ENCODE measurements at places on chromosomes 12 and 14. TPM values are rescaled to one million over a fixed set of nuclear protein-coding genes. Genes with fewer than 3 reads are reported as not detected.

DNA sequence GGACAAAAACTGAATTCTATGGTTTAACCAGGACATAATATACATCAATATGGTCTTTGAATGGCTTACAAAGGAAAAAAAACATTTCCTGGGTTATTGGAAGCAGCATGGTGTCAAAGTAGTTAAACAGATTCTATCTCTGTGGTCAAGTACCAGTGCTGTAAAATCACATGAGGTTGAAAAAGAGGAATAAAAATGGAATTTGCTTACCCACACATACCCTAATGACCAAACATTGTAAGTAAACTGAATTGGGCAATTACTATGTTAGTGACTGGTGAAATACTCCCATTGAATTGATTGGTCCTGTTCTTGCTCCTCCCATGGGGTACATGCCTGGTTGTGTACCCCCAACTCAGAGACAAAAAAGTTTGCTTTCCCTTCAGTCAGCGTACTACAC lies 19.6 kb downstream of the IFNG start:
- DNase-seq = no peak

The HOXC12 gene
- 0.03 TPM for polyA plus RNA-seq

The PRPH gene
- 7.4 TPM for polyA plus RNA-seq

The MGP gene
- polyA plus RNA-seq = 52.5 TPM

GRCh38 chr14:96564389-96564788 lies 62.2 kb downstream of the PAPOLA start:
- DNase-seq = no peak

The KRT71 gene
- polyA plus RNA-seq = not detected

DNA sequence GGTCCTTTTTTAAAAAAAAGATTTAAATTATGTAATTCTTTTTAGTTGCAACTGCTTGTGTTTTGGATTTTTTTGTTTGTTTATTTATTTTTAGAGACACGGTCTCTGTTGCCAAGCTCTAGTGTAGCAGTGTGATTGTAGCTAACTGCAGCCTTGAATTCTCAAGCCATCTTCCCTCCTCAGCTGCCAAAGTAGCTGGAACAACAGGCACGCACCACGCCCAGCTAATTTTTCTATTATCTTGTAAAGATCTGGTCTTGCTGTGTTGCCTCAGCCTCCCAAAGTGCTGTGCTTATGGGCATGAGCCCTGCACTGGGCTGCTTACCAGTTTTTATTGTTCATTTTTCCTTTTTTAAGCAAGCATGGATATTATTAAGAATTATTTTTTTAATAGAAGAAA lies 10.6 kb upstream of the ART4 start:
- DNase-seq = no peak

GRCh38 chr12:107553211-107553765 lies 132.3 kb upstream of the PWP1 start:
- DNase-seq = no peak

GRCh38 chr12:48183091-48183875 lies at the start of gene CCDC184:
CCDC184 (plus strand) TSS chr12:48183644; CDS start chr12:48184123, 479 bp downstream.
- DNase-seq = no peak

DNA sequence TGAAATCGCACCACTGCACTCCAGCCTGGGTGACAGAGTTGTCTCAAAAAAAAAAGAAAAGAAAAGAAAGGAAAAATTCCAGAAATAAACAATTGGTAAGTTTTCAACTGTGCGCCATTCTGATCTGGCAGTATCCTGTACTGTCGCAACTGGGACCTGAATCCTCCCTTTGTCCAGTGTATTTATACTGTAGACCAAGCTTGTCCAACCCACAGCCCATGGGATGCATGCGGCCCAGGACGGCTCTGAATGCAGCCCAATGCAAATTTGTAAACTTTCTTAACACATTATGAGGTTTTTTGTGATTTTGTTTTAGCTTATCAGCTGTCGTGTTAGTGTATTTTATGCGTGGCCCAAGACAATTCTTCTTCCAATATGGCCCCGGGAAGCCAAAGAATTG lies 84.7 kb downstream of the TMCC3 start:
- no peak for DNase-seq

- no peak for DNase-seq
Observed at GRCh38 chr14:89324501-89325298, 92.3 kb downstream of the FOXN3 start.

- no peak for DNase-seq
Observed at GRCh38 chr12:107126796-107127481, 33.6 kb upstream of the CRY1 start.

- DNase-seq = no peak
Observed at GRCh38 chr12:80419644-80420043, 24.4 kb upstream of the PTPRQ start.

DNA sequence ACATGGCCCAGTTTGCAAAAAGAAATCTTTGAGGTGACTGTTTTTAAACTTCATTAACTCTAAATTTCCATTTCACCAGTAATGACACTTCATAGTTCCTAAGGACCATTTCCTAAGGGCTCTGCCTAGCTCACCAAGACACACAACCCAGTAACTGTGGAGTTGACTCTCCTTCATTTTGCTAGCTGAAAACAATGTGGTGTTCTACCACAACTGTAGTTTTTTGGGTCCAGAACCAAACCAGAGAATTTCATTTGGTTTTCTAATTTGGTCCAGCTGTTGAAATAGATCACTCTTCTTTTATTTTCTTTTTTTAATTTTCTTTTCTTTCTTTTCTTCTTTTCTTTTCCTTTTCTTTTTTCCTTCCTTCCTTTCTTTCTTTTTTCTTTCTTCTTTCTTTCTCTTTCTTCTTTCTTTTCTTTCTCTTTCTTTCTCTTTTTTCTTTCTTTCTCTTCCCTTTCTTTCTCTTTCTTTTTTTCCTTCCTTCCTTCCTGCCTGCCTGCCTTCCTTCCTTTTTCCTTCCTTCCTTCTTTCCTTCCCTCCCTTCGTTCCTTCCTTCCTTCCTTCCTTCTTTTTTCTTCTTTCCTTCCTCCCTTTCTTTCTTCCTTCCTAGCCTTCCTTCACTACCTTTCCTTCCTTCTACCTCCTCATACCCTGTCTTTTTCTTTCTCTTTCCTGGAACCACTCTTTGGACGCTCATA lies 18.5 kb upstream of the LUM start:
- DNase-seq = no peak

- no peak for DNase-seq
Observed at GRCh38 chr12:49790741-49791555, 37.3 kb downstream of the NCKAP5L start.

The SERPINA10 gene
- polyA plus RNA-seq = 0.21 TPM

GRCh38 chr12:131445184-131445774 lies 265.6 kb upstream of the SFSWAP start:
- no peak for DNase-seq

The DHH gene
- polyA plus RNA-seq = 1.0 TPM

DNA sequence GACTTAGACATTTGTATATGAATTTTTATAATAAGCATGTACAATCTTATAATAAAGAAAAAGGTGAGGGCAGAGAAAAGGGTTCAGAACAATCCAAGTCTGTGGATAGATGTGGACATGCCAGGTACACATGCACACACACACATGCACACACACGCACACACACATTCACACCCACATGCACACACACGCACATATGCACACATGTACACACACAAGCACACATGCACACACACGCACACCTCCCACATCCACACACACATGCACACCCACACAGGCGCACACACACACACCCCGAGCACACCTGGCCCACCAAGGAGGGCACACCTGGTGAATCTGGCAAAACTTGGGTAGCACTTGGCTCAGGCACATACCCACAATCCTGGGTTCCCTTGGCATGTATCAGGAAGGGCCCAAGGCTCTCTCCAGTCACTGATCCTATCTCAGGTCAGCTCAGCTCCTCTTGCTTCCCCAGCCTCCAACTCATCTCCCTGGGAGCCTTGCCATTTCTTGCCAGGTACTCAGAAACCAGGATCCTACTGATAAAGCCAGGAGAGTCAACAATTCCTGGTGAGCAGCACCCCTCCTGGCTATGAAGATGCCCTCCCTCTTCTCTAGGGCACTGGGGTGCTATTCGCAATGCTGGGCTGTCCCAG lies 18.6 kb upstream of the TMEM106C start:
- no peak for DNase-seq

The CCDC60 gene
- 0.15 TPM for polyA plus RNA-seq

The CATSPERB gene
- 0.87 TPM for polyA plus RNA-seq

DNA sequence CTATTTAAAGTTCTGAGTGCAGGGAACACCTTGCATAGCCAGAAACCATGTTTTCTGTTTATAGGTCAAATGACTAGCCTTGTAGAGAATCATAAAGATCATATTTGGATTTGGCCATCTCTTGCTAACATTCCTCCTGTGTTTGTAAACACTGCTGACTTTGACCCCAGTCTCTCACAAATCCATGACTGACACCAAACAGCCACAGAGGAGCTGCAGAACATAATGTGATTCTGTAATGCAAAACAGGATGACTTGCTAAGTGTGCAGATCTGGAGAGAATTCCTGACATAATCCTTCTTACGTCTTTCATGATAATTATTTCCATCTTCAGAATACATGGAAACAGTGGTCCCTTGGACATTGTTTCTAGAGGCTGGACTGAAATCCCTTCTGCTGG lies 211.8 kb downstream of the BMP4 start:
- DNase-seq = no peak

DNA sequence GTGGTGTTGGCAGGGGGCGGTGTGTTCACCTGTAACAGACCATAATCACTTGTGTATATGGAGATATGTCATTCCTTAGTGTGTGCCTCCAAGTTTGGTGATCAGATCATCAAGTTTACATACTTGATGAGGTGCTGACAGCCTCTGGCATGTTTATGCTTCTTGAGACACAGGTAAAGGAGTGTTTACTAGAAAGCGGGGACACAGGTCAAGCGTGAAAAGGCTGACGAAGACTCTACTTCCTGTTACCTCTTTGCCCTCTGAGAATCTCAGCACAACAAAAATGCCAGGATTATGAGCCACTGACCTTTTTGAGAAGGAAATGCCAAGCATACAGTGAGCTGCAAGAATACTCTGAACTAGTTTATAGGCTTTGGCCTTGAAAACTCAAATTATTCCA lies 29.6 kb downstream of the PRDM4 start:
- DNase-seq = no peak

GRCh38 chr14:92553438-92553837 lies 39.9 kb downstream of the RIN3 start:
- no peak for DNase-seq

- DNase-seq = no peak
Observed at GRCh38 chr14:52514046-52514811, 38.1 kb downstream of the TXNDC16 start.

DNA sequence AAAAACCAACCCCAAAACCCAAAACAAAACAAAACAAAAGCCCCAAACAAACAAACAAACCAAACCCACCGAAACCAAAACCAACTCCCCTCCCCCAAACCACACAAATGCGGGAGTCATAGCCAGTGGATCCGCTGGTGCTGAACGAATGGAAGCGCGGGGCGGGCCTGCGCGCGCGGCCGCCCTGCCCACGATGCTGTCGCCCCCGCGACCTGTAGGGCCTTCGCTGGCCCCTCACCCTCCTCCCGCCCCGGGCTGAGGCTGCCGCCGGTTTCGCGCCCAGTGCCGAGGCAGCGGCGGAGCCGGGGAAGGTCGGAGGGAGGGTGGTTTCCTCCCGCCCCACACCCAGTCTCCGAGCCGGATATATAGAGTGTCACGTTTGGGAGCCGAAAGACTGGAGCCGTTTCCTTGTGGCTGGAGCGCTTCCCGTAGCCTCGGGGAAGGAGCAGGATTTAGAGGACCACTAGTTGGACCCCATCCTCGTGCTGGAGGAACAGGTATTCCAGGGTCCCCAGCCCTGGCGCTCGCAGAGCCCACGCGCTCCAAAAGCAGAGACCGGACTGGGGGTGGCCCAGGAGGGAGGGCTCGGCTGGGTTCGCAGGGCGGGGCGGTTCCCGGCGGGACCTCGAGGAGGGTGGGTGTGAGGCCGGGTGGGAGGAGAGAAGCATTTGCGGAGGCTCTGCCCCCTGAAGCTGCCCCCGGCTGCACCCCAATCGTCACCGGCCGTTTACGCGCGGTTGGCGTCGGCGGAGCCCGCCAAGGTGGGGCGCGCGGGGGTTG lies at the start of gene FAR2:
FAR2 (plus strand) TSS at position 368 of the 780 bp plus-strand sequence. CDS start 121,172 bp downstream, outside the sequence.
- DNase-seq = no peak

The SMOC1 gene
- polyA plus RNA-seq = 2.7 TPM

The BCL2L2 gene
- polyA plus RNA-seq = 40.1 TPM

- DNase-seq = no peak
Observed at GRCh38 chr12:50331745-50332144, 48.4 kb upstream of the LIMA1 start.

DNA sequence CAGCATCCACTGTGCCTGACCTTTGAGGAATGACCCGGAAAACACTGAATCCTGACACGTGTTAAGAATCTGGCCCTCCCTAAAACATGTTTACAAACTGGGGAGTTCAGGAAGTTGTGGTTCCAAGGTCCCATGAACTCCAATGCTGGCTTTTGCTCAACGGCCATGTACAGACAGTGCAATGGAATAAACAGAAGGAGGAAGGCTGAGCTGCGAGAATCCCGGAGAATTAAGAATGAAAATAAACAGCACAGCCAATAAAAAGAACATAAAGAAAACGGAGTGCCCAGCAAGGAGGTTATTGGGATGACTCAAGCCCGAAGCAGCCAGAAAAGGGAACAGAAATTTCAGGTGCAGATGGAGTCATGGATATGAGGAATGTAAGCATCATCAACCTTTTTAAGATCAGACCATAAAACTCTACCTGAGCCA lies 32.3 kb downstream of the BCL11B start:
- DNase-seq = no peak

DNA sequence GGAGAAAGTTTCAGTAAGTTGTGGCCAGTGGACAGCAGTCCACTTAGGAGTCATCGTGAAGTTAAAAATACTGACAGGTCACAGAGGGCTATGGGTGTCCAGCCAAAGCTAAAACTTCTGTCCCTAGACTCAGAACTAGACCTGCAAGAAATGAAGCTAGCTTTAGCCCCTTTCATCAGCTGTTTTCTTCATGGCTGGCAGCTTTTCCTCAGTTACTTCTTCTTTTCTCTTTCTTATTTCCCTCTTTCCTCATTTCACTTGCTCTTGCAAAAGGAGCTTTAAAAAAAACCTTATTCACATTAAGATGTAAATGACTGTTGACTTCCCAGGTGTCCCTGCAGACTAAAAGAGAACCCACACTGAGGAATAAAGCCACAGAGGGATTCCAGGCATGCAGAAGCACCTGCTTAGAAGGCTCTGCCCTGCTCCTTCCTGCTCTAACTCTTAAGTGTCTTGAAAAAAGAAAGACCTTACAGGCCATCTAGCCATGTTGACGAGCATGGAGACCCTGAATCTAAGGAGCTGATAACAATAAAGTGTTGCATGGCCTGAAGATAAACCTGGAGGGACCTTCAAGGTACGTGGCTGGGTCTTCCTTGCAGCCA lies 69.7 kb upstream of the CCND2 start:
- no peak for DNase-seq

- DNase-seq = no peak
Observed at GRCh38 chr14:33855672-33856071, 95.2 kb downstream of the EGLN3 start.

GRCh38 chr12:25828188-25828587 lies 130.3 kb upstream of the RASSF8 start:
- no peak for DNase-seq
